PC-9 (cell line): ENCODE measurements at places on chromosomes 6 and 20.
A peak's percentile ranks its signal among the peaks of the same experiment; 100 is the strongest.

DNA sequence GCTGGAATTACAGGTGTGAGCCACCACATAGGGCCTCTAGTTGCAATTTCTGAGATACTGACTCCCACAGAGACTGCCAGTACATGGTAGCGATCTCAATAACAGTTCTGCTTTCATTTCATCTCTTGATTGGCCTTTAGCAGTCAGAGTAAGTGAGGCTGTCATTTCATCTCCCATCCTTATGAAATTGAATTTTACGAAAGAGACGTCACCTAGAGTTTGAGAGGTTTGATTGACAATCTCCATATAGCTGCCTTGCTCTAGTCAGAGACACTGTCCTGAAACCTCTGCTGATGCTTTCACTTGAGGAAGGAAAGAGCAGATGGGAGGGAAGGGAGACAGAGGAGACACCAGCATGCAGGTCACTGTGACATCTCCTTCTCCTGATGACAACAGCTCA lies 466.1 kb downstream of the NKAIN2 start:
- no peak for DNase-seq

GRCh38 chr6:163296835-163297519 lies 117.5 kb upstream of the QKI start:
- DNase-seq: no peak

GRCh38 chr6:162864911-162865310 lies 137.1 kb downstream of the PACRG start:
- DNase-seq: no peak

DNA sequence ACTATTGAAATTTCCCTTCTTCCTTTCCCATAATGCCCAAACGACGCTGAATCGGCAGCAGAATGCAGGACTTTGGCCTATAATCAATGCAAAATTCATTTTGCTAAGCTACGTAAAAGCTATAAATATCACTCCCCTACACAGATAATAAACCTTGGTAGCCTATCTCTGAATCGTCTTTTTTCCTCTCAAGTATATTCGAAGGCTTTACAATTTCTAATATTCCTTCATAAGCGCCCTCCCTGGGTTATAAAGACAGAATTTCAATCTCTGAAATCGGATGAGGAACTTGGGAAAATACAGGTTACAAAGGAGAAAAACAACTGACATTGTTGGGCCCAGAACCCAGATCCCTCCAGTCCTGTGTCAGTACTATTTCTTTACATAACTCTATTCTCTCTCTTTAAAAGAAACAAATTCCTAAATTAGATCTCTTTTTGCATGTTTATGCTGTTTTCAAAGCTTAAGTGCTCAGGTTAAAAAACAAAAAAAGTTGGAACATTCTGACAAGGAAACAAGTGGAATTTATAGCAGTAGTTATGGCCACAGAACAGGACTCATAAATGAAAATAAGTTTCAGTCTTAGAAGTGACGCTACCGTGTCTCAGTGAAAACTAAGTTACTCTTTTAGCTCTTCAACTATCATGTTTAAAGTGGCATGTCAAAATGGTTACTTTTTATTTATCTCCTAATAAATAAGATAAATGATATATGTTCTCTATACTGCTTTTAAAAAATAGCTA lies 84.5 kb downstream of the SESN1 start:
- DNase-seq: no peak

- no peak for DNase-seq
These were observed 10.8 kb upstream of the GUCA1A start for GRCh38 chr6:42162384-42162783.

GRCh38 chr20:24832518-24832917 lies 116.6 kb upstream of the CST7 start:
- no peak for DNase-seq

- no peak for DNase-seq
These were observed 105.0 kb downstream of the SPTLC3 start for GRCh38 chr20:13113731-13114130.

GRCh38 chr6:1538369-1538768 lies 71.3 kb upstream of the FOXC1 start:
- no peak for DNase-seq

GRCh38 chr6:122222761-122223160 lies 176.7 kb upstream of the HSF2 start:
- no peak for DNase-seq

DNA sequence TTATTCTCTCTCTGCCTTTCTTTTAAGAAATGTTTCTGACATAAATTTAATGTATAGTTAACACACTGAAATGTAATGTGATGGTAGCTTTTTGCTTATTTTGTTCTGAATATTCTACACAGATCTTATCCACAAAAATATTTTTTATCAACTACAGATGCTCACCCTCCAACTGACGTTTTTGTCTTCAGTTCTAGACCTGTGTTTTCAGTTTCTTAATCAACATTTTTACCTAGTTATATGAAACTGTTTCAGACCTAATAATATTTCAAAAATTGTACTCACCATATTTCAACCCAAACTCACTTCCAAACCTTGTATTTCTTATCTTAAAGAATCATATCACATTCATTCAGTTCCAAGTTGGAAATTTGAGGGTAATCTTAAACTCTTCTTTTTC lies 452.8 kb downstream of the RFPL4B start:
- DNase-seq: no peak

DNA sequence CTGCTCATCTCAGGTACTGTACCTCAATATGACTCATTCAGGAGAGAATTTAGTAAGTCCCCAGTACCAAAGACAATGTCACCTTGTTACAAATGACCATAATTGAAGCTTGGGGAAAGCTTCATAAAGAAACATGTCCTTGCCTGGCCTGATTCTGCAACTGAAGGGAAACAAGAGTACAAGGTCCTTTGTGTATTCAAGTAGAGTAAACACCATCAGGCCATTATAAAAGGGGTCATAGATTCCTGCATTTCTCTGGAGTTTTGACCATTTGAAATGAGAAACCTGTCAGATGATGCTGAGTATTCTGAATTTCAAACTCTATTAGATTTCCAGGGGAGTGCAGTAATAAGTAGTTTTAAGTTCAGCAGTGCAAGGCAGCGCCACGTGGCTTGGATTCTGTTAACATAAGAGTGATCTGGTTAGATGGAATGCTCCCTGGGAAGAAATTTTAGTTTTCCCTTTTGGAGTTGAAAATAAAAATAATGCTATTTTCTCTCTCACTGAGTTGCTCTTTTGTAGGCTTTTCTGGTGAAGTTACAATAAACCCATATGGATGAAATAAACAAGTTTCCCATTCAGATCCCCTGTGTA lies 1054.3 kb downstream of the EPHA7 start:
- no peak for DNase-seq

DNA sequence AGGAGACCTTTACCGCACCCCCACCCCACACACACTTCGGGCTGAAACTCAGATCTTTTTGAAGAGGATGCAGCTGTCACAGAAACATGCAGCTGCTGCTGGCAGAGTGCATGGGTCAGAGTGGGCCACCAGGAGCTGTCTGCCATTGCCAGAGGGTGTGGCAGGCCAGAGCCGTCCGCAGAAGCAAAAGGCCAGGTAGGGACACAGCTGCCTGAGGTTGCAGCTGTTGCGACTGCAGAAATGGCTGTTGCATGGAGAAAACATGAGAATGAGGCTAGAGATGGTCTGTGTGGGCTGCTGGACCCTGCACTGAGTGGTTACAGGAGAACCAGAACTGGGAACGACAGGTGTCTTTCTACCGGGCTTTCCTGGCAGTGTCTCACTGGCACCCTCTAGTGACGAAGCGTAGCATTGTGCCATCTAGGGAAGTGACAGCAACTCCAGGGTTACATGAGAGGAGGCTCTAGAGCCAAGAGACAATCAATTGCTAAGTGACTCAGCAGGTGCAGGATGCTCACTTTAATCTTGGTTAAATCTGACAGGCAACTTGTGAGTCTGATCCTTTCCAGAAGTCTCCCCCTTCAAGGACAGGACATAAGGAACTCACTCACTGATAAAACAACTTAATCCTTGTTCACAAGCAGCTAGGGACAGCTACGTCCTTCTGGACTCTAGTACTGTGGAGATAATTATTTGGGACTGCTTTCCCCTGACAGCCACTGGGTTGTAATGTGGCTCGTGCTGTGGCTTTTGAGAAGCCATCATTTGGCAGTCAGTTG lies 29.1 kb upstream of the SERPINB9 start:
- peak; percentile 84 for DNase-seq

- DNase-seq: no peak
These were observed 72.7 kb downstream of the SOX4 start for GRCh38 chr6:21666201-21666691.

DNA sequence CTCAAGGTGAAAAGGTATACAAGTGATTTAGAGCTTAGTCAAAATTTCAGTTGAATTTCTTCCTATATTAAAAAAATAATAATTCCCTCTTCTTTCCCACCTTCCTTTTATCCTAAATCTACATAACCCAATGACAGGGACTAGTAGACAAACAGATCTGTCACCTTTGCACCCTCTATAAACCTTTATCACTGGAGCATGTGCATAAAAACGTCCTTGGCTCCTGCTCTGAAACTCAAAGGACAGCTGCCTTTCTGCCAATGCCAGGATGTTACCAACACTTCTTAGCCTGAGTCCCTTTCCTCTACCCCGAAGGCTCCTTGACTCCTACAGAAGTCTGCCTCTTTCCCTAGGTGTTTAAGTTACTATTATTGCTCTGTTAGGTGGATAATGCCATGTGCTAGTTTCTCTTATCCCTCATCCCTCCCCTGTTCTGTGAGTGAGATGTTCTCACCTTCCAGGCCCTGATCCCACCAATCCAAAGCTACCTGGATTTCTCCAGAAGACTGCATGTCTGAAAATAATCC lies 4.3 kb downstream of the CLVS2 start:
- DNase-seq: no peak

DNA sequence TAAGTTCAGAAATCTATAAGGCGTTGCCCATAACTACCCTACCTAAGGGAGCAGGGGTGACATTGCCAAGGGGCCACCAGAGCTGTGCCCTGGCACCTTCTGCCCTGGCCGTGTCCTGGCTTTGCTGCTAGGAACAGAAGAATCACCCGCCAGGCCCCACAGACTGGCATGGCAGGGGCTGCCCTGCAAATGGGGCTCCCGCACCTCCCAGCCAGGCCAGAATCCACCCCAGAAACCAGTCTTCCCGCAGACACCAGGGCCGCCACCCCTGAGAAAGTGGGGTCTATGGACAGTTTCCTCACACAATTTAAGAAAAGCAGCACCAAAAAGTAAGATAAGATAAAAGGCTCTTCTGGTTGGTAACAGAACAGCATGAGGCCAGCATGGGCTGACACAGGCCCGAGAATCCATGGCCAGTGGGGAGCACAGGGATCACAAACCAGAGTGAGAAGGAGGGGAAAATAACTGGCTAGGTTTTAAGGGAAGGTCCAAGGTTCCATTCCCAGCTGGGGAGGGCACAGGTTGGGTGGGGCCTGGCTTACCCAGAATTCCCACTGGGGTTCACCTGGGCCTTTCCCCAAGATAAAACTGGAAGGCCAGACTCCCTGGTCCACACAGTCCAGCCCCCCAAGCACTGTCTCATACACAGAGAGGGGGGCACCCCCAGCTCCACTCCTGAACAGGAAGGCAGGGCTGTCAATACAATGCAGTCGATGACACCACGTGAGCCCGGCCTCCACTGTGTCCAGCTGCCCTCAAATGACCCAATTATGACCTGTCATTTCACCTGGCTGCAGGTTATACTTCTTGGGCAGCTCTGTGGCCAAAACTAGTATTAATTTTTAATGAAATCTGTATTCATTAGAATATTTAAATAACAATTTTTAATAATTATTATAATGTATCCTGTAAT lies 59.4 kb downstream of the PYGB start:
- no peak for DNase-seq

- DNase-seq: no peak
These were observed 150.9 kb downstream of the MYLK4 start for GRCh38 chr6:2599817-2600216.
